Stimulated activated CD8-positive, alpha-beta memory T cell treated with anti-CD3 and anti-CD28 coated beads, Interleukin-15, amount 100 ng/mL, for 4 hours (primary cell): ENCODE measurements at places on chromosomes 3 and 15.

GRCh38 chr3:170204509-170204908, 17.7 kb upstream of the PRKCI start:
- no peak for DNase-seq

- DNase-seq = no peak
Measured at GRCh38 chr3:47121409-47121808, 42.5 kb downstream of the SETD2 start.

DNA sequence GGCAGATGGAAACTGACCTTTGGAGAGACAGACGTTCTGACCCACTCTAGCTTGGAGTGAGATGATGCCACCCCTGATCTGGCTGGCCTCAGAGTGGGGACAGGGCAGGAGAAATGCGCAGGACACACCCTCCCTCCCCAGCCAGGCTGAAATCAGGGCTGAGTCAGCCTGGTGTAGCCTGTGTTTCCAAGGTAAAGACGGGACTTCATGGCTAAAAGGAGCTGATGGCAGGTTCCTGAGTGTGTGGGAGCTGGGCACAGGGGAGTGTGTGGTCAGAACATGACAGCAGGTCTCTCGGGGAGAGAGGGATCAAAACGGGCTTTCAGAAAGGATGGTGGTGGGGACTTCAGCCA, 14.6 kb upstream of the POLG start:
- DNase-seq = no peak

- DNase-seq = no peak
Measured at GRCh38 chr3:112470788-112471187, 28.5 kb downstream of the BTLA start.

DNA sequence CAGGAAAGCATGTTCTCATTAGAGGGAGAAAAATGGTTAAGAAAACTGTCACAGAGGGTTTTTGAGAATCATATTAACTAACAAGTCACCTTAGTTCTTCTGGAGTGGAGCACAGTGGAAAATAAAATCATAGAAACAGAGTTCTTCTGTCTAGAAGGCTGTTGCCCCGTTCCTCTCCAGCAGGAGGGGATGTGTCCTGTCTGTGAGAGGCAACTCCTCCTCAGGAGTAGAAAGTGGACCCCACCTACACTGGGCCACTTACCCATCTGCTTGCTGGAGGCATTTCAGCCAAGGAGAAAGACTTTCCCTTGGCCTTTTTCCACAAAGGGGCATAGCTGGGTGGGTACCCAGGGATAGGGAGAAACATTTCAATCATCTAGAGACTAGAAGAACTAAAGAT, 106.6 kb downstream of the SSR3 start:
- no peak for DNase-seq

DNA sequence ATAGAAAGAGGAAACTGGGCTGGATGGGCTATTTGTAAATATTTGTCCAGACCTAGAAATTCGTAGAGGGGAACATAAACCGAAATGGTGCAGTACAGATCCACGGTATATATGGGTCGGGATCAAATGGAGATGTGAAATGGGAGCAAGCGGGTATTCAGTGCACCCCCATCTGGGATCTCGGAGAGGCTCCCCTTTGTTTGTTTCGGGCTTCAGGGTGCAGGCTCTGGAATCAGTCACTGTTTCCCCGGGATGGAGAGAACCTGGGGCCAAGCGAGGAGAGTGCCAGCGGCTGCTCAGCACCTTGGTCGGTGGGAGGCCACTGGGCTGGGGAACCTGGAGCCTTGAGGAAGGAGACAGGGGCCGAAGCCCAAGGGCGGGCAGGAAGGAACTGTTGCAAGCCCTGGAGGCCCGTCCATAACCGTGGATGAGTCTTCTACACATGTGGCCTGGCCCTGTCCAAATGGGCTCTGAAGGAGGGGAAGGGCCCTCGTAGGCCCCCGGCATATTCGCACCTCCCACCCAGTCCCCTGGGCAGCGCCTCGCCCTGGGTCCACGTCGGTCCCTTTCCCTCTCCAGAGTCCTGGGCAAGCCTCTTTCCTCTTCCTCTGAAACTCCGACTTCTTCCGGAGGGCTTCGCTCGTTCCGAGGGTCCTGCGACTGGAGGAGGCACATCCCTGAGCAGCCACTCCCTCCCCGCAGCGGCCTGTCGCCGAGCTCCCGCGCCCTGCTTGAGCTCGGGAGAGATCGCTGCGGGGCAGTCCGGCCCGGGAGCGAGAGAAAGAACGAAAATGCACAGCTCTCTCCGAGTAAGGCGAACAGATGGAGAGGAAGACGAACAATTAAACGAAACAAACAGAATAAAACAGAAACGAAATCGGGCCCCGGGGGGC, 3.0 kb downstream of the ISL2 start:
- no peak for DNase-seq

DNA sequence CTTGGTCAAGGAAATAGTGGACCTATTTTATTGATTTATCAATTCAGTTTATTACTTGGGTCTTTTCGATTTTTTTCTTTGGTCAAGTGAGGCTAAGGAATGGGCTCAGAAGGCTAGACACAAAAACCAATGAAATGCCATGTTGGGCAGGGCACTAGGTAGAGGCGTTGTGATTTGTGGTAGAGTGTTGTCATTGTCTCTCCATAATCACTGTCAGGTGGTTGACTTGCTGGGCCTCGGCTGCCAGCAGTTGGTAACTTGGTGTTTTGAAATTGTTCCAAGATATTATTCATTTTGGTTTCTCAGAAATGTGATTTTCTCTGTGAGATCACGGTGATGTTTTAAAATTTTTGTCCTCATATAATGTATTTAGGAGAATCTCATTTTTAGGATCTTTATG, 173.6 kb downstream of the KLHL25 start:
- DNase-seq = no peak

- DNase-seq = no peak
Measured at GRCh38 chr3:13332158-13332557, 88.0 kb downstream of the NUP210 start.

DNA sequence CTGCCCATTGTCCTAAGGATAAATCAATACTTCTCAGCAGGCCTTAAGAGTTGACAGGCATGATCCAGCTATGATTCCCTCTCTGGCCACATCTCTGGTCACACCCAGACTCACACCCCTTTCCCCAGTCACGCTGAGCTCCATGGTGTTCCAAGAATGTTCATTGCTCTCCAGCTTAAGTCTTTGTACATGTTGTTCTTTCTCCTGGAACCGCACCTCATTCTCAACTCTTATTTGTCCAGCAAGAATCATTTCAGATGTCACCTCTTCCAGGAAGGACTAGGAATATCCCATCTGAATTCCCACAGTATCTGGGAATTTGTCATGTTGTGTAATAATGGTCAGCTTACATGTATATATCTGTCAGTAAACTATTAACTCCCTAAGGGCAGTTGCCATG, 118.3 kb upstream of the GALNT15 start:
- DNase-seq = no peak

DNA sequence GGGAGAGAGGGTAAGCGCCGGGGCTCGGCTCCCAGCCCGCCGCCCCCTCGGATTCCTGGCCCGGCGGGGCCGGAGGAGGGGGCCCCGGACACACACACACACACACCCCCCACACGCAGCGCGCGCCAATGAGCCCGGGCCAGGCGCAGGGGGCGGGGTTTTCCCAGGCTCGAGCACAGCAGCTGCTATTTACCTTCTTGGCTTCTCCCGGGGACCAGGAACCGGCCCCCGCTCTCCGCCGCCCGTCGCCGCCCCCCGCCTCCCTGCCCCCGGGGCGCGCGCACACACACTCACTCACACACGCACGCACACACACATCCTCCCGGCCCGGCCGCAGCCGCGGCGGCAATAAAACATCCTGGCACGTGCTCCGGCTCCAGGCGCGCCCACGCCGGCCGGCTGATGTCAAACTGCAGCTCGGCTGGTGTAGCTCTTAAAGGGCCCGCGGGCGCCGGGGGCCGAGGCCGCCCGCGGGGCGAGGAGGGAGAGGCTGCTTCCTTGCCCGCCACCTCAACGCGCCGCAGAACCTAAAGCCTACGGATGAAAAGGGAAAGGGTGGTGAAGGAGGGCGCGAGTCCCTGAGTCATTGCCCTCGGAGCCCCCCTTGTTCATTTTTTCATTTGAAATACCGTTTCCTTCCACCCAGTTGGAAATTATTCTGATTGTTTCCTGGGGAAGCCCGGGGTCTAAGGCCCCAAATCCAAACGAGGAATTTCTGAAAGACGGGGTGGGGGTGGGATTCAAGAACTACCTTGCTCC, 1.0 kb upstream of the HES1 start:
- peak; percentile 58 for DNase-seq

DNA sequence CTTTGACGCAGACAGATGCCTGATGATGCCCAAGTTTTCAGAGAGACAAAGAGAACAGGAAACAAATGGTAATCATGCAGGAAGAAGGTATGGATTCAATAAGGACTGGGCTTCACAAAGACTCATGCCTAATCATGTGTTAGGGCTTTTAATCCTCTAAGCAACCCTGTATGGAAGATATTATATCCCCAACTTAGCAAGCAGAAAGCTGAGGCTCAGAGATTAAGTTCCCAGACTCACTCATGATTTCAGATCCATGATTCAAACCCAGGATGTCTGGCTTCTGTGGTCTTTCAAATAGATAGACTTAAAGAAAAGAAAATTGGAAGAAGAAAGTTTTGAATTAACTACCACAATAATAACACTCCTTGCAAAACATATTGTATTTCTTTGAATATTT, 4.1 kb upstream of the CLASP2 start:
- no peak for DNase-seq
